Stimulated activated CD8-positive, alpha-beta memory T cell treated with anti-CD3 and anti-CD28 coated beads, Interleukin-7, amount 100 ng/mL, for 48 hours (primary cell): ENCODE measurements at places on chromosomes 3 and 15.
A peak's percentile ranks its signal among the peaks of the same experiment; 100 is the strongest.

- no peak for DNase-seq
Observed at GRCh38 chr15:93073465-93073952, 15.5 kb downstream of the RGMA start.

- DNase-seq, result peak; percentile 37
Observed at GRCh38 chr15:63971427-63971805, 74.9 kb downstream of the DAPK2 start.

- no peak for DNase-seq
Observed at GRCh38 chr15:85097725-85098124, 116.1 kb downstream of the PDE8A start.

DNA sequence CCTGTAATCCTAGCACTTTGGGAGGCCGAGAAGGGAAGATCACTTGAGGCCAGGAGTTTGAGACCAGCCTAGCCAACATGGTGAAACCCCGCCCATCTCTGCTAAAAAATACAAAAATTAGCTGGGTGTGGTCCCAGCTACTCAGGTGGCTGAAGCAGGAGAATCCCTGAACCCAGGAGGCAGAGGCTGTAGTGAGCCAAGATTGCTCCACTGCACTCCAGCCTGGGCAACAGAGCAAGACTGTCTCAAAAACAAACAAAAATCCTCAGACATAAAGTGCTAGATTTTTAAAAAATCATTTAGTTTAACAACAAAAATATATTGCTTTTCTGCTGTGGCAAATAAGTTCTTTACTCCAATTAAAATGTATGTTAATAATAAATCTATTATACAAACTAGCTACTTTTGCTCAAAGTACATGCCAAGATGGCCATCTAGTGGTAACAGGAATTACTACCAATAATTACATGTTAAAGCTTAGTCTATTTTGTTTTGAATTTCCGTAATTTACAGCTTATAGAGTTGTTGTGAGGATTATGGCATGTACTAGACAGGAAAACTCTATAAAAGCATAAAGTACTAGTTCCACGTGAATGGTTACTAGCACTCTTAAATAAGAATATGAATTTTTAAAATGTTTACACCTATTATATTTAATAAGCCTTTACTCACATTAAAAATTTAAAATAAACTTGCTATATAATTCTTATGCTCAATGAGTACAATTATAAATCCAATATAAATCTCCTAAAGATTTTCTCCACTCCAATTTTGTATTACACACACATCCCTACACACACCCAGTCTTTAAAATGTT lies 39.0 kb downstream of the GABPB1 start:
- DNase-seq, result no peak

DNA sequence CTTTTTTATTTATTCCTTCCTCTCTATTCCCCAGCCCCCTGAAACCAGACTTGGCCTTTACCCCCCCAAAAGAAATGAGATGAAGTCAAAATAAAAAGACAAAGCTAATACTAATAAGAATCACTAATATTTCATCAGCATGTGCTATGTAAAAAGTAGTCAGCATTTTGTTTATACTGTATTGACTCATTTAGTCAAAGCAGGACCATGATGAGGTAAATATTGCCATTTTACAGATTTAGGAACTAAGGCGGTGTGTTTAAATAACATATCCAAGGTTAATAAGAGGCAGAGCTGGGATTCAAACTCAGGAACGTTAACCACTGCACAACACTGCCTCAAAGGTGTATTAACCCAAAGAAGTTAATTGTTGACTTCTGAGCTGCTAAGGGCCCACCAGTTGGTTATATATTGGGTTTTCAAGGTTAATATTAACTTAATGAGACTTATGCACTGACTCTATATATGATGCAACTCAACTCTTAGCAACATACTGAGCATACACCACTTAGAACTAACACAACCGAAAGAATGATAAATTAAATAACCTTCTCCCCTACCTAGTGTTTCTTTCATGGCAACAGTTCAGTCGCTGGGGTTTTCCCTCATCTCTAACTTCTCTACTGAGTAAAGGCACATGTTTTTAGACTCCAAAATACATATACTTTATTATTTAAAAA lies 34.7 kb downstream of the FOXP1 start:
- DNase-seq, result no peak

DNA sequence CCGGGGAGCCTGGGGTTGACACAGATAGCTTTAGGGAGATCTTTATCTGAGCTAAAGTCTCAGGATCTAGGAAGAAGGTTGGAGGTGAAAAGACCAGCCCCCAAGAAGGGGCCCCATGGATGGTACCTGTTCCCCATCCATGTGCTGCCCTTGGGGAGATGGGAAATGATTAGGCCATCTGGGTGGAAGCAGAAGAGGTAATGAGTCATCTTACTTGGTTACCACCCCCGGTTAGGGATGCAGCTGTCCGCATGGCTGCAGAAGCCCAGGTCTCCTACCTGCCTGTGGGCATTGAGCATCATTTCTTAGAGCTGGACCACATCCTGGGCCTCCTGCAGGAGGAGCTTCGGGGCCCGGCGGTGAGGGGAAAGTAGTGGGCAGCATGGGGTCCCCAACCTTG lies 3.1 kb upstream of the CPLX3 start:
- no peak for DNase-seq

DNA sequence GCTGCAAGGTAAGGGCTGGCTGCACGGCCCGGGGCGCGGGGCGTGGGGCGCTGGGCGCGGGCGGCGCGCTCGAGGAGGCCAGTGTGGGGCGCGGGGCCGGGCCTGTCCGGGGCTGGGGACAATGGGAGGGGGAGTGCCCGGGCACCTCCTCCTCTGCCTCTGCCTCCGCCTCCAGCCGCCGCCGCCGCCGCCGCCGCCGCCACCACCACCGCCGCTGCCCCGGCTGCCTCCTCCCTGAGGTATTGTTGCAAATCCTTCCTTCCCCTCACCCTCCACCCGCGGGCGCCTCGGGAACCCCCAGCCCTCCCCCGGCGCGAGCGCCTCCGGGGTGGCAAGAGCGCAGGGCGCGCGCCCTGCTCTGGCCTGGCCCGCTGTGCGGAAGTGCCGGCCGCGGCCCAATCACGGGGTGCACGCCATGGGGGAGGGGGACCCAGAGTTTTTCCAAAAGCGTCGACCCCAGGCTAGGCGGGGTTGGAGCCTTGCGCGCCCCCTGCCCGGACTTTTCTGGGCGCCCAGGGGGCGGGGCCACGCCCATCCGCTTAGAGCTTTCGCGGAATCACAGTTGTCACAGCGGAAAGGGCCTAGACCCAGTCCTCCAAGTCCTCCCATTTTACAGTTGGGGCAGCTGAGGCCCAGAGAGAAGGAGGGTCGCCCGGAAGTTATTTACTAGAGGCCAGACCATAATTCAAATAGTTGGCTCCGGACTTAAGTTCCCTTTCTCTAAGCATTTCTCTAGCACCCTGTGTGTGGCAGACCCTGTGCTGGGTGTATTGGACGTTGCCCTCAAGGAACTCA lies at the start of gene LPP:
Gene LPP, plus strand, starts transcription at position 144 of the 795 bp plus-strand sequence. CDS start 251,964 bp downstream, outside the sequence.
- peak; percentile 68 for DNase-seq

GRCh38 chr15:35013370-35013769 lies 25.3 kb upstream of the ZNF770 start:
- DNase-seq, result no peak

DNA sequence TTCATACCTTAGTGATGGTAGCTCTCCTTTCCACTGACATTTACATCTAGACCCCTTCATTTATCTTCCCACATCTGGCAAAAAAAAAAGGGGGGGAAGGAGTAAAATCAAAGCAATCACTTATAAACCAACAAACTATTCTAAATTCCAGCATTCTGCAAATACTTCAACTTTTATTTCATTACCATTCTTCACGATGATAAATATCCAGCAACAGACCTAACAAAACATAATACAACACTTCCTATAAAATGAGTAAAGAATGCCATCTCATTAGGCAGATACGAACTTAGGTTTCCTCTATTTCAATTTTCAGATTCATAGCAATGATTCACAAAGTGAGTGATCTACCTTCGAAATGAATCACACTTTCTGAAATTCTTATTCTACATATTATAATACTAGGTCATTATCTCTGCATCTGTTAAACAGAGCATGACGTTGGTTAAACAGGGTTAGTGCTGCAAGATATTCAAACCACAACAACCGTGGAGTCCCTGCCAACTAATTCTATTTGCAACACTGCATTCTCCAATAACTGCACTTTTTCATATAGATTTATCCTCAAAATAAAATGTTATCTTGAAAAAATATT lies at the start of gene LRRFIP2:
Gene LRRFIP2, minus strand, starts transcription at position 51 of the 595 bp plus-strand sequence. CDS start 25,599 bp downstream, outside the sequence.
- DNase-seq, result no peak

- no peak for DNase-seq
Observed at GRCh38 chr3:118817748-118818165, 216.9 kb downstream of the IGSF11 start.

GRCh38 chr15:69758810-69759790 lies 306.5 kb downstream of the RPLP1 start:
- DNase-seq, result peak; percentile 93

- no peak for DNase-seq
Observed at GRCh38 chr15:70507772-70508371, 255.5 kb downstream of the UACA start.

GRCh38 chr3:37907906-37908305 lies 46.2 kb downstream of the CTDSPL start:
- DNase-seq, result no peak

GRCh38 chr15:90056529-90056928 lies 45.7 kb downstream of the IDH2 start:
- DNase-seq, result no peak

GRCh38 chr3:179526989-179527391 lies 35.7 kb upstream of the ACTL6A start:
- no peak for DNase-seq

- DNase-seq, result no peak
Observed at GRCh38 chr3:120153294-120153693, 59.0 kb upstream of the GSK3B start.

- no peak for DNase-seq
Observed at GRCh38 chr3:195458316-195458717, 15.5 kb upstream of the ACAP2 start.
